NCI-H774 (cell line): ENCODE measurements at places on chromosomes 2 and 18.

- peak; percentile 23 for DNase-seq
These were observed 329.5 kb downstream of the PAX3 start for GRCh38 chr2:221969087-221969829.

DNA sequence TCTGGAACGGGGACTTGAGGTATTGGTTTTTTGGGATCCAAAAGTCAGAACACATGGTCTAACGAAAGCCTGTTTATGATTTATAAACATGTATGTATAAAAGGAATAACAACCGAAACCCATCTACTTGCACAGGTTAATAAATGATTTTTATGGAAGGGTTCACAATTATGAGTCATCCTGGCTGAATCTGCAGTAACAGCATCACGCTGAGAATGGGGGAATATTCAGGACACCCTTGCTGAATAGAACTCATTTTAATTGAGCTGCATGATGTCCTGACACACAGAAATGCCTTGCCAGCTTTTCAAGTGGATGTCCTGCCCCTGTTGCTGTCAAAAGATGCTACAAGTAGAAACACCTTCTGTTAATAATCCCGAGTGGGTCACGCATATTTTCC lies 54.7 kb upstream of the TGFA start:
- DNase-seq: no peak

DNA sequence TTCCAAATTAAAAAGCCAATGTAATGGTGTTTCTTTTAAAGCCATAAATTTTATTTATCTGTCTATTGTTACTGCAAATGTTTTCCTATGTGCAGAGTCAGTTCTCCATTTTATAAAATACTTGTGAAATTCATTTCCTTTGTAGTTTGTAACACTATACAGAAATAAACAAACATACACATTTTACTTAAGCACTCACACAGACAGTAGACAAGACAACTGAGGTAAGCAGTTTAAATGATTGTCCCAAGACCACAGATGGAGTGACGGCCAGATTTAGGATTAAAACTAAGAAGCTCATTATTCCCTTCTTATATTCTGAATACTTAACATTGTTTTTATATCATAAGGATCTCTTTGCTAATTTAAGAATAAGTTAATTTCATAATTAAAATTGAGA lies 100.9 kb downstream of the BAZ2B start:
- DNase-seq: no peak

DNA sequence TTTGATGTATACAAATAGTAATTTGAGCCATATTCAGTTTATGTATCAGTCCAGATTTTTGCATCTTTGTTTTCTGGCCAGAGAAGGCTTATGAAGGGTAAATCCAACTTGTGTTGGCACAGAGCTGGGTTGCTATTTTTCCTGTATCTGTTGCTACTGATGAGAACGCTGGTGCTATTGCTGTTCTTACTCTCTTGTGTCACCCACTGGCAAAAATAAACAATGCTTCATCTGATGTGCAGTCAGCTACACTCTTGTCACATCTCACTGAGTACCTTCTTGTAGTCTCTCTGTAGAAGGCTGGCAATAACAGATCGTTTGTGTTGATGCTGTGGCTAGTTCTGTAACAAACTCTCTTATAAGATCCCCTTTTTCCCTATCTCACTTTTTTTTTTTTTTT lies 323.4 kb downstream of the CDH19 start:
- no peak for DNase-seq

GRCh38 chr2:196520605-196521004 lies 118.9 kb upstream of the CCDC150 start:
- no peak for DNase-seq

DNA sequence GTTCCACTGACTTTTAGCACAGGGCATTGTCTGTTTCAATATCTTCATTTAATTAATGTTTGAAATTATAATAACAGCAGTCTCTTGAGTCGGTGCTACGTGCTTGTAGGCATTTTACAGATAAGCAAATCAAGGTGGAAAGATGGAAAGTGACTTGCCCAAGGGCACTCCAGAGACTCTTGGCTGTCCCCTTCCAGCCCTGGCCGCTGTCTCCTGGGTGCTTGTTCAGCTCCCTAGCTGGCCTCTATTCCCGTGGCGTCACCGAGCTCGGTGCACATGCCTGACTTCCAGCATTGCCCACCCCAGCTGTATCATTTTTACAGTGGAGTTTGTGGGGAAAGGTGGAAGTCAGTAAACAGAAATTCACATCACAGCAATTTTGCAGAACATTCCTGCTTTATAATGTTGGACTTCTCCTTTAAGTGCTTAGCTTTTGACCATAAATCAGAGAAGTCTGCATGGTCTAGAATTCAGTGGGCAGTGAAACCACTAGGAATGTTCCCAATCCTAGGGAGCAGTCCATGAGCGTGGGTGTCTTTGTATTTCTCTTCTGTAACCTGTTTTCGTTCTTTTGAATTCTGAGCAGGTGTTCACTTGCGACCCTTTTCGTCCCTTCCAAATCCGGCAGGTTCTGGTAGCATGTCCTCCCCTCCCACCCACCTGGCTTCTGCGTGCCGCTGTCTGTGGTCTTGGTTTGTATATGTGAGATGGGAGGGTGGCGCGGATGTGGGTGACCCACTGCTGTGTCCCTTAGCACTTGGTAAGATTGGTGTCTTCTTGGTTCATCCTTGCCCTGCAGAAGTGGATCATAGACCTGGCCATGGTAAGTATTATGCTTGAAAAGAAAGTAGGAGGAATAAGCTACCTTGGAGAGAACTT lies 8.4 kb downstream of the SLC66A3 start:
- no peak for DNase-seq

DNA sequence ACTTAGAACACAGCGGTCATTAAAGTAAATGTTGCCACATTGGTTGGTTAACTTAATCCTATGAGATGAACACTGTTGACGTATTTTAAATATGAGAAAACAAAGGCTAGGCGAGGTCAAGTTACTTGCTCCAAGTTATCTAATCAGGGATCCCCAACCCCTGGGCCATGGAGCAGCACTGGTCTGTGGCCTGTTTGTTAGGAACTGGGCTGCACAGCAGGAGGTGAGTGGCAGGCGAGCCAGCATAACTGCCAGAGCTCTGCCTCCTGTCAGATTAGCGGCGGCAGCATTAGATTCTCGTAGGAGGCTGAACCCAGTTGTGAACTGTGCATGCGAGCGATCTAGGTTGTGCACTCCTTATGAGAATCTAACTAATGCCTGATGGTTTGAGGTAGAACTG lies 878.9 kb downstream of the CPS1 start:
- no peak for DNase-seq

GRCh38 chr2:237594514-237594871 lies 4.0 kb upstream of the RAB17 start:
- no peak for DNase-seq

GRCh38 chr2:150705357-150705756 lies 217.9 kb upstream of the RND3 start:
- no peak for DNase-seq

DNA sequence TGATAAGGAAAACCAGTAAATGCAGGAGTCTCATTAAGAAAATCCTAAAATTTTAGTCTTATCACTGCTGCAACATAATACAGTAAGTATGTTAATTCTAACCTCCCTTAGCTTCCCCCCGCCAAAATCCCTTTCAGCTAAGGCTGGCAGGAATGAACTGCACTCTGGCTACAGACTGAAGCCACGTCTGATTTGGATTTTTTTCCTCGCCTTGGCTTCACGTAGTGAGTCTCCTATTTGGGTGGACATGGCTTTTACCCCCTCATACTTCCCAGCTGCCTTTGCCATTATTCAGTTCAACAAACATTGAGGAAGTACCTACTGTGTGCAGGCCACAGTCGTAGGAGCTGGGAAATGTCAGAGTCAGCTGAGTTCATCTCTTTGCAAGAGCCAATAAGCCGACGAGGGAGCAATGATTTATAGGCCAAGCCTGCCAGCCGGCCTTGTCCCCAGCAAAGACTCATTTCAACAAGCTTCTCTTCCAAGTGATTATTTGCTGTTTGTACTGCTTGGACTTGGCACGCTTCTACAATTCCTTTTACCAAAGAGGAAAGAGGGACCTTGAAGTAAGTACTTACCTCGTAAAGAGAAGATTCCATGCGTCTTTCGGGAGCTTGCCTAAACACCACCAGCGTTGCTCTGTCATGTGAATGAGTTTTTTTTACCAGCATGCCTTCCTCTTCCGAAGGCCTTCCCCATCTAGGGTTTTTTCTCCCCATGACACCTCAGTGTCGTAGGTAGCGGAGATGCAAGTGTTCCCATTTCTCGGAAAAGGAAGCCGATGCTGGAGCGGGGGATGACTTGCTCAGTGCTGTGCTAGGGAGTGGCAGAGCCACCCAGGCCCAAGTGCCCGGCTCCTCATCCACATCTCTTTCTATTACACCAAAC lies 138.6 kb downstream of the KLHL29 start:
- no peak for DNase-seq

DNA sequence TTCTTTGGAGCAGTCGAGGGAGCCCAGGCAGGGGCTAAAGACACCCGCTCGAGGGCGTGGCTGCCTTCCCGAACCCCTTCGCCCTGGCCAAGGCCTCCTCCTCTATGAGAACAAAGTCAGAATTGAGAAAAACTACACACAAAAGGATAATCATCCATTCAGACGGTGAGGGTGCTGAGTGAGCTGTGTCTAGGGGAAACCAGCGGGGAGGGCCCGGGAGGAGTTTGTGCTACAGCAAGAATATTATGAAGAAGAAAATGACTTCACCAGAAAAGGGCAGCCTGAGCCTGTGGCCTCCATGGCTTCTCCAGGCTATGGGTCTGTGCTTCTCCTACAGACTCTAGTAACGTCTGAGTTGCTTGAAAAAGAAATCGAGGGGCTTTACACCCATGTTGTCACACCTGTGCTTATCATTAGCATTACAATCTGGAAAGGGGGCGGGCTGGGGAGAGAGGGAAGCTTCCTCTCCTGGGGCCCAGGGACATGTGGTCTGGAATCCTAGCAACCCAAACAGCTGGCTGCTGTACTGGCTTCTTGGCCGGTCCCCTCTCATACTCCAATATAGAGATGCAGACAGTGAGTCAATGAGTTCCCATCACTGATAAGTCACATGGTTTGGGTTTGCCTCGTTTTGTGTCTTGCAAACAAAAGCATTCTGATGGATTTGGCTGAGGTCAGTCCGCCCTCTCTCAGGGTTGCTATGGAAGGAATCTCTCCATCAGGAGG lies 52.0 kb upstream of the ARL4C start:
- DNase-seq: no peak

- DNase-seq: no peak
These were observed 128.8 kb upstream of the MSH6 start for GRCh38 chr2:47653902-47654789.

GRCh38 chr2:85457877-85458316 lies 39.4 kb downstream of the SH2D6 start:
- no peak for DNase-seq

DNA sequence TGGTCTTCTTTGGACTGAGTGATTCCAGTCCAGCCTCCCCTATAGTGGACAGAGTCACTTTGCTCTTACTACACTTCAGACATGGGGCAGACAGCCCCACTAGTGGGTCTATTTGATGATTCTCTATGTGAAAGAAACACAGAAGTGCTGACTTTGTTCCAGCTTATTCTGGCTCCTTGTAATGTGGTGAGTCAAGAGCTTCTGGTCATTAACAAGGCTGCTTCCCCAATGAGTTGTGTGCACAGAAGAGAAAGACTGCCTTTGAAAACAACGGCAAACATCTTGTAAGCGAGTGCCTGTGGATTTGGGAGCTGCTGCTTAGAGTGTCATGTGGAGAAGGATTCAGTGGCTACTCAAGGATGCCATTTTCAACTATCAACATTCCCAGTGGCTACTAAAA lies 39.1 kb downstream of the RMC1 start:
- no peak for DNase-seq

DNA sequence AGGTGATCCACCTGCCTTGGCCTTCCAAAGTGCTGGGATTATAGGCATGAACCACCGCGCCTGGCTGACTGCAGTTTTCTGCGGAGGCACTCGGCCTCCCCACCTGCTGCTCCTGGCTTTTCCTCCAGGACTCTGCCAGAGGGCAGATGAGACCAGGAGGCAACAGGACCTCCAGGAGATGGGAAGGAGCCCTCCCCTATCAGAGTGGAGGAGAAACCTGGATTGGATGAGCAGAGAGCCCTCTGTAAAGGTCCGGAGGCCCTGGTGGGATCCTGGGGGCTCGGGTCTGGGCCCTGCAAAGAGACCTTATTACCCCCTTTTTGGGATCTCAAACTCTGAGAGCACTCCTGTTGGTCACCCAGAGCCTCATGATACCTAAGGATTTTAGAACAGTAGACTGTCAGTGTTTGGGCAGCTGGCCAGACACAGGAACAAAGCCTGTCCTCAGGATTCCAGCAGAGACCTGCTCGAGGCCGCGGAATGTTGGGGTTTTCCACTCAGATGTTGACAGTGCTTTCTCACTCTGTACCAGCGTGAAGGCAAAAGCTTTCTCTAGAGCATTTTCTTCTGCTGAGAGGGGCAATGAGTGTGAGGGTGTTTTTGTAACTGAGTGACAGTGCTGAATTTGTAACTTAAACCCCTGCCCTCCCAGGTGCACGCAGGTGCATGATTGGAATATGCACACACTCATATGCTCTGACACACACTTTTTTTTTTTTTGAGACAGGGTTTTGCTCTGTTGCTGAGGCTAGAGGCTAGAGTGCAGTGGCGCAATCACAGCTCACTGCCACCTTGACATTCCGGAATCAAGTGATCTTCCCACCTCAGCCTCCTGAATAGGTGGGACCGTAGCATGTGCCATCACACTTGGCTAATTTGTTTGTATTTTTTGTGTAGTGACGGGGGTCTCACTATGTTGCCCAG lies 48.4 kb downstream of the NPPC start:
- no peak for DNase-seq

- no peak for DNase-seq
These were observed 1320.6 kb upstream of the CELF4 start for GRCh38 chr18:38886235-38886634.

DNA sequence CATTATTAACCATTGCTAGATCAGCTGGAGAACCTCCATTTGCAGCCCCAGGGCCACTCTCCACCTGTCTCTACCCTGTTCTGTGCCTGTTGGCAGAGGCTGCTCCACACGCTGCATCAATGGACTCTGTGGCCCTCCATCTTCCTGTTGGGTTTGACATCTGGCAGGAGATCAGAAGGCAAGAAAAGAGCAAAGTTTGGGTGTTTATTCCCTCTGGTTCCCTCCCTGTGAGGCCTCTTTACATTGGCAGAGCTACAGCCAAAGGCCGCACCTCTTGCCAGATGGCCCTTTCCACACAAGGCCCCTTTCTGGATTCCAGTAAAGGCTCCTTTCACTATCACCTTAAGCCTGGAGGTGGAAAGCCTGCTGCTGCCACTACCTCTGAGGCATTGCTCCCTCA lies 110.9 kb upstream of the RND3 start:
- no peak for DNase-seq

GRCh38 chr2:236968101-236968879 lies 117.4 kb upstream of the COPS8 start:
- no peak for DNase-seq

DNA sequence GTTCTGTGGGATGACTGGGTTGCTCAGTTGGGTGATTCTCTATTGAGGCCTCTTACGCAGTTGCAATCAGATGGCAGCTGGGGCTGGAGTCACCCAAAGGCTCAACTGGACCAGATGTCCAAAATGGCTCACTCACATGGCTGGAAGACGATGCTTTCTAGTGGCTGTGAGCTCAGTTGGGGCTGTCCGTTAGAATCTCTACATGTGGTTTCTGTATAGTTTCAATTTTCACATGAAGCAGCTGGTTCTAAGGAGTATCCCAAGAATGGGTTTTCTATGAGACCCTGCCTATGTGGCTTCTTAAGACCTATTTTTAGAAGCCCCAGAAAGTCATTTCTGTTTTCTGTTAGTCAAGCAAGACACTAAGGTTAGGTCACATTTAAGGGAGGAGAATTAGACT lies 4.4 kb downstream of the XRCC5 start:
- DNase-seq: no peak

GRCh38 chr2:191178806-191179514 lies 28.2 kb upstream of the STAT4 start:
- no peak for DNase-seq
